ENCODE measurements at places on chromosomes 1 and 21. TPM values are rescaled to one million over a fixed set of nuclear protein-coding genes. Genes with fewer than 3 reads are reported as not detected.

Gene TP73
- total RNA-seq: not detected

Gene GUCA2A
- not detected for total RNA-seq

GRCh38 chr21:25893191-25893590 lies 158.4 kb downstream of the GABPA start:
- H3K36me3 ChIP-seq: peaks cover 1% of the 10 kb centered on the region
- DNase-seq: no peak
- H3K27ac ChIP-seq: no peak overlapping the region
- H3K4me3 ChIP-seq: no peak overlapping the region
- no peaks in the 10 kb centered on the region for H3K27me3 ChIP-seq

GRCh38 chr1:209769971-209770370 lies 14.1 kb downstream of the TRAF3IP3 start:
- no peak for DNase-seq
- no peak overlapping the region for H3K4me3 ChIP-seq
- H3K36me3 ChIP-seq: no peaks in the 10 kb centered on the region
- H3K27me3 ChIP-seq: no peaks in the 10 kb centered on the region
- H3K4me1 ChIP-seq: peaks cover 2% of the 10 kb centered on the region

- no peak overlapping the region for H3K4me3 ChIP-seq
- no peak for DNase-seq
- H3K36me3 ChIP-seq: no peaks in the 10 kb centered on the region
- H3K27ac ChIP-seq: no peak overlapping the region
- H3K4me1 ChIP-seq: no peaks in the 10 kb centered on the region
- no peaks in the 10 kb centered on the region for H3K27me3 ChIP-seq
Observed at GRCh38 chr1:54326543-54327385, 79.4 kb downstream of the SSBP3 start.

GRCh38 chr1:15187175-15188129 lies 33.9 kb downstream of the TMEM51 start:
- no peaks in the 10 kb centered on the region for H3K36me3 ChIP-seq
- H3K4me3 ChIP-seq: no peak overlapping the region
- no peaks in the 10 kb centered on the region for H3K27me3 ChIP-seq
- H3K4me1 ChIP-seq: no peaks in the 10 kb centered on the region
- DNase-seq: no peak

GRCh38 chr1:204729516-204729915 lies 44.0 kb upstream of the LRRN2 start:
- no peak overlapping the region for H3K27ac ChIP-seq
- DNase-seq: no peak
- H3K36me3 ChIP-seq: no peaks in the 10 kb centered on the region

- no peaks in the 10 kb centered on the region for H3K4me1 ChIP-seq
- H3K27me3 ChIP-seq: no peaks in the 10 kb centered on the region
- no peaks in the 10 kb centered on the region for H3K36me3 ChIP-seq
- DNase-seq: no peak
- no peak overlapping the region for H3K4me3 ChIP-seq
- H3K27ac ChIP-seq: no peak overlapping the region
Observed at GRCh38 chr1:210711825-210712612, 383.3 kb downstream of the HHAT start.

Data from aorta (tissue), 5 donors.